ENCODE measurements at places on chromosomes 7 and 10. TPM values are rescaled to one million over a fixed set of nuclear protein-coding genes. Genes with fewer than 3 reads are reported as not detected.

The GBF1 gene
- total RNA-seq: 36.4 TPM

The NACAD gene
- total RNA-seq: 0.56 TPM

The STAG3 gene
- 0.36 TPM for total RNA-seq

The RNF148 gene
- total RNA-seq: not detected

GRCh38 chr7:128833946-128834325, 3.7 kb downstream of the FLNC start:
- no peak for DNase-seq

Data from IMR-90 (cell line).